Activated T-helper 1 cell treated with anti-CD3 and anti-CD28 coated beads, Interleukin-2, amount 50 U/mL, for 16 hours (primary cell): ENCODE measurements at places on chromosomes 12 and 14.

DNA sequence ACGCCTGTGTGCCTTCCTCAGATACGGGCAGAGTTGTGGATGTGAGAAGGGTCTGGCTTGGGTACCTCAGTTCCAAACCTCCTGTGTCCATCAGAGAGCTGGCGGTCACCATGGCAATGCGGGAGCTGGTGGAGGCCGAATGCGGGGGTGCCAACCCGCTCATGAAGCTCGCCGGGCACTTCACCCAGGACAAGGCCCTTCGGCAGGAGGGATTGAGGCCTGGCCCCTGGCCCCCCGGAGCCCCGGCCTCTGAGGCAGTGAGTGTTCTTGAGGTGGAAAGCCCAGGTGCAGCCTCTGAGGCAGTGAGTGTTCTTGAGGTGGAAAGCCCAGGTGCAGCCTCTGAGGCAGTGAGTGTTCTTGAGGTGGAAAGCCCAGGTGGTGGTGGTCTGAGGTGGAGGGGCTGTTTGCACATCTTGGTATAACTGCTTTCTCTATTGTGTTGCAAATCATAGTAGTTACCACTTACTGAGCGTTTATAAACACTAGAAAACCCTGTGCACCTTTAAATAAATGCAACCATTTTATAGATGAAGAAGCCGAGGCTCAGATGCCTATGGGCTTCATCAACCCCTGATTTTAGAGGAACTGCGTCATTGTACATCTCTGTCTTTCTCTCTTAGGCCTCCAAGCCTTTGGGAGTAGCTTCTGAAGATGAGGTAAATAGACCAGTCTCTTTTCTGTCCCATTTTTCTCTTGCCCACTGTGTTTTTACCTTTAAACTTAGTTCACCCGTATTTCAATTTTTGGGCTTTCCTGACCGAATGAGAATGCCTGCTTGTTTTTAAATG is 976 bp downstream of the PEX5 start:
- no peak for DNase-seq

DNA sequence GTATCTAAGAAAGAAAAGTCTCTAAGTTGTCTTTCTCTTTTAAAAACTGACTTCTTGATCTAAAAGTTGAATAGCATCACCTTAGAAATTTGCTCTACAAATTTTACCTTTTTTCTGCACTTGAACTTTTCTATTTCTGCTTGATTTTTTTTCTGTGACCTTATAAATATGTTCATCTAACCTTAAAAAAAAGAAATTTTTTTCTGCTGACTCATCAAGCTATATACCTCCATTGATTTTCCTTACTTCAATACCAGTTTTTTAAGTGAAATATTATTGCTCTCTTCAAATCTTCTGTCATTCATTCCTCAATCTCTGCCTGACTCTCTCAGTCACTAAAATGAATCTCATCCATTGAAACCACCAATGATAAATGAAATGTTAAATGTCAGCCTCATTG is 910.1 kb downstream of the GALC start:
- DNase-seq = no peak

DNA sequence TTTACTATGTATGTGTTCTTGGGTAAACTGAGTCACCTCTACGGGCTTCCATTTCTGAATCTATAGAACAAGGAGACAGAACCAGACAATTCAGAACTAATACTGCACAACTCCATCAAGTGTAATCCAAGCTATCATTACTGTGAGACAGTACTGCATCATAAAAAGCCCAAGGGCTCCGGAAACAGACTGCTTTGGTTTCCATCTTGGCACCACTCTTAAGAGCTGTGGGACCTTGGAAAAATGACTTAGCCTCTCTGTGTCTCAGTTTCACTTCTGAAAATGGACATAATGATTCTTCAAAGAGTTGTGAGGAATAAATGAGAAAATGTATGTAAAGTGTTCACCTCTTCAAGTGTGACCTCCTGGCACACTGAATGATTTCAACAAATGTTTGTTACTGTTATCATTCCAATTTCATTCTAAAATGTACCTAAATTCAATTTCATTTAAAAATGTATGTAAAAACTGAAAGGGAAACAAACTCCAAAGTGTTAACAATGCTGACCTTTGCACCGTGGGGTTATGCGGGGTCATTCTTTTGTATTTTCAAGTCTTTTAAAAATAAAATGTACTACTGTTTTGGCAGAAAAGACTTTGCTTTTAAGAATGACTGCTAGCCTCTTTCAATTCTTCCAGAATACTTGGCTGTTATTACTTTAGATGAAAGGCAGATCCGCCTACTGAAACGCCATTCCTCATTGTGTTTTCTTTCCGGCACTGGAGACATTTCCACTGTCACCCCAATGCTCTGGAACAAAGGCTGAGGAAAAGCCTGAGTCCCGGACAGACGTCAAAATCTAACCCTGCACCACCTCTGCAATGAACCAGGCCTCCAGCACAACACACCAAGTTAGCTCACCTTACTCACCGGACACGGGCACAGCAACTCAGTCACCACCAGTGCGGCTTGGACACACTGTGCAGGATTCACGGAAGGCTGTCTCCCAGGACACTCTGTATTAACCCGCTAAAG is 62.8 kb downstream of the TMCC3 start:
- no peak for DNase-seq

DNA sequence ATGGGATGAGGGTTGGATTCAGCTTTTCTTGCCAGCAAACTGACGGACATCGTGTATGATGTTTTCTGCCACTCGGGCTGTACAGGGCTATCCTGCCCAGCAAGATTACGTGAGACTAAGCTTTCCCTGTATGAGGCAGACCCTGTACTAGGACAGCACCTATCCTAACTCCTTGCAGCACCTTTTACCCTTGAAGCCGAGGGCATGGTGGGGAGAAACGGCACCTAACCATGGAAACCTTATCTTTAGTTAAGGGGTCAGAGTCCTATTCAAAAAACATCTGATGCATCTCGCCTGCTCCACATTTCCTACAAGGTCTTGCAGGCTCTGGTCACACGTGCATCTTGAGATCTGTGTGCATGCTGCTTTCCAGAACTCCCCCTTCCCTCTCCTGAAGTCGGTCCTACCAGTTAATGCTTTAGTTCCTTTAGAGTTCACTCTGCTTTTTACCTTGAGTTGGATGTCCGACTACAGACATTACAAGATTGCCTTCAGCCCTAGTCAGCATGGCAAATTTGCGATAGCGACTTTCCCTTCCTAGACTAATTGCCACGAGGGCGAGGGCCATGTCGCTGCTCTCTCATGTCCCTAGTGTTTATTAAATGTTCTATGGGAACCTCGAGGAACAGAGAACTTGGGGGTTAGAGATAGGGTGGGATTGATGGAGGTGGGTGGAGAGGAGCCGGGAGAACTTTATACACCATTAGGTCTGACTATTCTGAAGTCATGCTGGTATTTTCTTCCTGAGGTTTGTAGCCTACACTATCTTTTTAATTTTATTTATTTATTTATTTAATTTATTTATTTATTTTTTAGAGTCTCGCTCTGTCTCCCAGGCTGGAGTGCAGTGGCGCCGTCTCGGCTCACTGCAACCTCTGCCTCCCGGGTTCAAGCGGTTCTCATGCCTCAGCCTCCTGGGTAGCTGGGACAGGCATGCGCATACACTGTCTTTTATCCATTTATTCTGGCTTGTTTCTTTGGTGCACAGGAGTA is 6.6 kb downstream of the RAN start:
- DNase-seq = no peak

DNA sequence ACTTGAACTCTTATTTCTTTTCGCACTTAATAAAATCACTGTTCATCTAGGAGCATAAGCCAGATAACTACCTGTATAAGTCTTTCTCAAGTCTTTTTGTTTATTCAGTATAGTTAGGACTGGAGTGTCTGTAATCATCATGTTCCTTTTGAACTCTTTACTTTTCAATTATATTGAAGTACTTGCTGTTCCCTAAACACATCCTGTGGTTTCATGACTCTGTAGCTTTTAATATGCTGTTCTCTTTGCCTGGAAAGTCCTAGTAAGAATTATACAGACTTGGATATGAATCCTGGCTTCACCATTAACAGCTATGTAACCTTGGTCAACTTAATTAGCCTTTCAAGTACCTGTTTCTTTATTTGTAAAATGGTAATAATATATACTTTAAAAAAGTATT is 88.2 kb downstream of the CCDC91 start:
- no peak for DNase-seq

DNA sequence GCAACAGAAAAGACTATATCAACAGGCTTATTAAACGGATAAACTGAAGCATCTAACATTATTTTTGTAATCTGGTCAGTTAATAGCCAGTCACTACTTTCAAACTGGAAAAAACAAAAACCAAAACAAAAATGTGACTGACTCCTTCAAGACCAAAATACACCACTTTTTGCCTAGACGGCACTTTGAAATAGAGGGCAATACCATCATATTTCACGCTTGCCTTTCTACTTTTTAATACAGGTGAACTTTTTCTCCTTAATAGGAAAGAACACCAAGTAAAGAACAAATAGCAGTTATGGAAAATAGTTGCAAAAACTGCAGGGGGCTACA is 550 bp upstream of the NUP107 start:
- no peak for DNase-seq

DNA sequence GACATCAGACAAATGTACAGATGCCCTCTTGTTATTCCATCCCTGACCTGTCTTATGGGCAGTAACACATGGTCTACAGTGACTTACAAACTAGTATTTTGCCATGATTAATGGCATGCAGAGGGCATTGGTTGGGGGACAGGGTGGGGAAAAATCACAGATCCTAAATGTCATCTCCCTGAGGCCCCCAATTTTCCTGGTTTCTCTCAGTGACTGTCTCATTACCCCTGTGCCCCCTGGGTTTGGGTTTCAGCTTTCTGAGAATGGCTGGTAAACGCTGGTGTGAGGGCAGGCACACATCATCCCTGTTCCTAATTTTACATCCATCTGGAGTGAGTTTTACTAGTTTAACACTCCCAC is 10.1 kb downstream of the KRT76 start:
- DNase-seq = no peak

- no peak for DNase-seq
Measured at GRCh38 chr14:38252066-38252710, 3.7 kb downstream of the CLEC14A start.

GRCh38 chr14:62209287-62209899 is 447.2 kb downstream of the SNAPC1 start:
- DNase-seq = no peak
